ENCODE measurements at places on chromosomes 3 and 15.

DNA sequence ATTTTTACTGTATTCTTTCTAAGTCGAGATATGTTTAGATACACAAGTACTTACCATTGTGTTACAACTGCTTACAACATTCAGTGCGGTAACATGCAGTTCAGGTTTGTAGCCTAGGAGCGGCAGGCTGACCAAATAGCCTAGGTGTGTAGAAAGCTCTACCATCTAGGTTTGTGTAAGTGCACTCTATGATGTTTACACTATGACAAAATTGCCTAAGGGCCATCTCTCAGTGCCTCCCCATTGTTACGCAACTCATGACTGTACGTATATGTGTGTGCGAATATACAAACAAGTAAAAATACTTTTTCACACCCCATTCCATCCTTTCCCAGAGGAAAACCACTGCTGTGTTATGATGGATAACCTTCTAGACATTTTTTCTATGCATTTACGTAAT, 44.3 kb downstream of the PXYLP1 start:
- no peak for DNase-seq
- no peak overlapping the region for H3K4me3 ChIP-seq
- H3K27me3 ChIP-seq = no peaks in the 10 kb centered on the region

DNA sequence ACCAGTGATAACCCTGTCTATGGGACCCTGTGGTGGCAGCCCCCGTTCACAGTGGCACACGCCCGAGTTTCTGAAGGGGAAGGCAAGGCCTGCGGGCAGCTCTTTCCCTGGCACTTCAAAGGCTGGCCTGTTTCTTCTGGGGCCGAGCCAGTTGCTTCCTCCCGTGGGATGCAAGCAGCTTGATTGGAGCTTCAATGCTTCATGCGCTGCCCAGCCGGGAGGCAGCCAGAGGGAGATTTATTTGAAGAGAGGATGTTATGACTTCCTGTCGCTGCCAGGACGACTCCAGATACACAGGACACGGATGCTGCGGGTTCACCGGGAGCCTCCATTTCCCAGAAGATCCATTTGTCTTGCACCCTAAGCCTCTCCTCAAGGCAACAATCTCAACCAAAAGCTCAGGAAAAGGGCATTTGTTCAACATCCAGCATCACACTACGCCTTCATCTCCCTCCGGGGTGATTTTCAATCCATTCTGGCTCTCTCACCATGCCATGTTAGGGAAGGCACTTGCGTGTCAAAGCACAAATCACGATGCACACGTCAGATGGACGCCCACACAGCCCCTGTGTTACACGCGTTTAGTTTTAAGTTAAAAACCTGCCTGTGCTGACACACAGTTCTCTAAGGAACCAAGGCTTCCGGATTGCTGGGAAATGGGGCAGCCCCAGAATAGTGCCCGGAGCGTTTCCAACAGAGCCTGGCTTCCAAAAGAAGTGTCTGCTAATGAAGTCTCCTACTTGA, 330.2 kb downstream of the OCA2 start:
- no peaks in the 10 kb centered on the region for H3K27me3 ChIP-seq
- H3K36me3 ChIP-seq = no peaks in the 10 kb centered on the region
- DNase-seq = no peak
- no peaks in the 10 kb centered on the region for H3K4me1 ChIP-seq
- no peak overlapping the region for H3K27ac ChIP-seq

- no peaks in the 10 kb centered on the region for H3K27me3 ChIP-seq
- H3K4me3 ChIP-seq = no peak overlapping the region
- H3K4me1 ChIP-seq = no peaks in the 10 kb centered on the region
- H3K36me3 ChIP-seq = no peaks in the 10 kb centered on the region
- DNase-seq = no peak
Observed at GRCh38 chr3:38567498-38567897, 71.4 kb downstream of the EXOG start.

DNA sequence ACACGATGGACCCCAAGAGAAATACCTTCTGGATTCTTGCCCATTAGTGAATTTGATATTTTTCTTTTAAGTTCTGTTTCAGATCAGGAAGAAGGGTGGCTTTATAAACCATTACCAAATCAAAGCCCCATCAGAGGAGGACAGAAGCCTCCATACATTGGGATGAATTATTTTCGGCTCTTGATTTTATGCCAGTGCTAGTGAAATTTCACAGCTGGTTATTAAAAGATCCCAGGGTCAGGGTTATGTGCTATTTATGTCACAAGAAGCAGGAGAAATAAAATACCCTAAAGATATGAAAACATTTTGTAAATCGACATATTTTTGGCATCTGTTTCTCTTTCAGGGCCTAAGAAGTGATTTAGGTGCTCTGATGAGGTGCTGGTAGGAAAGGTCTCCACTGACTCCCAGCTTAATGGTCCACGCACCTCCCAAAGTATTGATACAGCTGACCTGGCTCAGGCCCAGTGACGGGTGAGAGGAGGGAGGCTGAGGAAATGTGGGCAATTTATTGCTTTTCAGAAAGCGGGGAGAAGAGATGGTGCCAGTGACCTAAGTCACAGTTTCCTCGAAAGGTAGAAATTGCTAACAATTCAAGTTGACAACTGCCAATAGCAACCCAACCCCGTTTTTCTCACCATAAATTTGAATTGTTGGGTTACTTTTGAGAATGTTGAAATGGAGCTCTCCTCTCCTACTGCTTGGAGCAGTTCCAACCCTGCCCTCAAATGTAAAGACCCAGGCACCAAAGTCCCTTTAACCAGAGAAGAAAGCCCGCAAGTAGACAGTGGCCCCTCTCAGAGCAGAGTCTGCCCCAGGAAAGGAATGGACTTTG, 315.6 kb upstream of the NR2E3 start:
- H3K4me1 ChIP-seq = no peaks in the 10 kb centered on the region
- no peak overlapping the region for H3K27ac ChIP-seq
- no peaks in the 10 kb centered on the region for H3K27me3 ChIP-seq
- no peaks in the 10 kb centered on the region for H3K36me3 ChIP-seq

- no peak overlapping the region for H3K4me3 ChIP-seq
- no peaks in the 10 kb centered on the region for H3K27me3 ChIP-seq
- no peak for DNase-seq
- no peak overlapping the region for H3K27ac ChIP-seq
Observed at GRCh38 chr3:149042789-149043386, 43.4 kb downstream of the HLTF start.

- no peak overlapping the region for H3K4me3 ChIP-seq
- no peak overlapping the region for H3K27ac ChIP-seq
- no peaks in the 10 kb centered on the region for H3K4me1 ChIP-seq
- H3K27me3 ChIP-seq = no peaks in the 10 kb centered on the region
Observed at GRCh38 chr3:178393824-178394223, 142.4 kb upstream of the KCNMB2 start.

GRCh38 chr15:85646538-85647091, 148.1 kb downstream of the KLHL25 start:
- peaks cover 30% of the 10 kb centered on the region for H3K4me1 ChIP-seq
- H3K36me3 ChIP-seq = peaks cover 9% of the 10 kb centered on the region
- no peaks in the 10 kb centered on the region for H3K27me3 ChIP-seq
- peak overlapping the region; percentile 46 for H3K27ac ChIP-seq
- no peak overlapping the region for H3K4me3 ChIP-seq
- peak; percentile 16 for DNase-seq

DNA sequence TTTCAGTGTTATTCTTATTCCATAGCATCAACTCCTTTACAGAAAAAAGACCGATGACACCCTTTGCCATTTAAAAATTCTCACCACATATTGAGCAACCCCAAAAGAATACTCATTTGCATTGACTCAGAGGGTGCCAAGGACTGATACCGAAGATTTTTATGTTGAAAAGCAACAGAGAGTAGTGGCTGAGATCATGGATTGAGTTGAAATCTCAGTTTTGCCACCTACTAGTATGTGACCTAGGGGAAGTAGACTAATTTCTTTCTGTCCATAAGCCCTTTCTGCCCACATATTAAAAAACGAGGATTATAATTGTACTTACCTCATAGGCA, 313.9 kb upstream of the SATB1 start:
- DNase-seq = no peak
- H3K27me3 ChIP-seq = no peaks in the 10 kb centered on the region
- no peak overlapping the region for H3K4me3 ChIP-seq
- no peak overlapping the region for H3K27ac ChIP-seq
- peaks cover 45% of the 10 kb centered on the region for H3K4me1 ChIP-seq

GRCh38 chr15:73745073-73745472, 8.1 kb downstream of the INSYN1 start:
- no peak for DNase-seq
- H3K4me3 ChIP-seq = no peak overlapping the region
- no peak overlapping the region for H3K27ac ChIP-seq
- no peaks in the 10 kb centered on the region for H3K4me1 ChIP-seq
- H3K36me3 ChIP-seq = no peaks in the 10 kb centered on the region

DNA sequence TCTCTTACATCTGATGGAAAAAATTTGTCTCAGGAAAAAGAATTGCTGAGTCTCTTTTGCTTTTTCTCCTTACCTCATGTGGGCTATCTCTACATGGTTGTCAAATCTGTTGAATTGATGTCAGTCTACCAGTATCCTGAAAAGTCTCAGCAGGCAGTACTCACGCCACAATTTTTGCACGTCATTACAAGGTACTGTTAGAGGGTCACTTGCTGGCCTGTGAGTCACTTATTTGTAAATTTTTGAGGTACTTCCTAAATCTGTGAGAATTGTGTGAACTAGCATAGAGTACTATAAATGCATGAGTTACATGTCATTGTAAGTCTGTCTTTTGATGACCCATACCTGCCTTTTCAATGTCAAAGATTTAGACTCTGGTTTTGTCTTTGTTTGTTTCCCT, 15.9 kb downstream of the HPS3 start:
- DNase-seq = no peak
- peaks cover 12% of the 10 kb centered on the region for H3K36me3 ChIP-seq
- H3K4me1 ChIP-seq = peaks cover 11% of the 10 kb centered on the region
- H3K27me3 ChIP-seq = no peaks in the 10 kb centered on the region
- H3K4me3 ChIP-seq = no peak overlapping the region

- H3K27me3 ChIP-seq = no peaks in the 10 kb centered on the region
- no peak overlapping the region for H3K27ac ChIP-seq
- no peaks in the 10 kb centered on the region for H3K36me3 ChIP-seq
- no peak overlapping the region for H3K4me3 ChIP-seq
Observed at GRCh38 chr3:52136513-52136912, 17.7 kb downstream of the POC1A start.

DNA sequence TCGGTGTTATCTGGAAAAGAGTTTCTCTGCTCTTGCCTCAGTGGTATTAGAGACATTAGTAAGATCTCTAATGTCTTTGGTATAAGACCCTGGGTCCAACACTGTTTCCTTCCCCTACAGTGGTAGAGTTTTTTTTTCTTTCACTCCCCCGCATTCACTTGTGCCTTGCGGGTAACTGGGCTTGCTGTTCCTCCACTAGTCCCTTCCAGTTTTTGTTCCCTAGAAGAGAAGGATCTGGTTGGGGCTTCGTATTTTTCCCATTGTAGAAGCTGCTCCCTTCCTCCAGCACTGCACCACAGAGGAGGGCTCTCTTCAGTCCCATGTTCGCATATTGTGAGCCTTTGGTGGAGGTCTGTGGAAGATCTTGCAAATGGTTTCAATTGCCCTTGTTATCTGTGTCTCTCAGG, 13.7 kb downstream of the CTDSPL2 start:
- H3K36me3 ChIP-seq = no peaks in the 10 kb centered on the region
- no peaks in the 10 kb centered on the region for H3K27me3 ChIP-seq
- DNase-seq = no peak

DNA sequence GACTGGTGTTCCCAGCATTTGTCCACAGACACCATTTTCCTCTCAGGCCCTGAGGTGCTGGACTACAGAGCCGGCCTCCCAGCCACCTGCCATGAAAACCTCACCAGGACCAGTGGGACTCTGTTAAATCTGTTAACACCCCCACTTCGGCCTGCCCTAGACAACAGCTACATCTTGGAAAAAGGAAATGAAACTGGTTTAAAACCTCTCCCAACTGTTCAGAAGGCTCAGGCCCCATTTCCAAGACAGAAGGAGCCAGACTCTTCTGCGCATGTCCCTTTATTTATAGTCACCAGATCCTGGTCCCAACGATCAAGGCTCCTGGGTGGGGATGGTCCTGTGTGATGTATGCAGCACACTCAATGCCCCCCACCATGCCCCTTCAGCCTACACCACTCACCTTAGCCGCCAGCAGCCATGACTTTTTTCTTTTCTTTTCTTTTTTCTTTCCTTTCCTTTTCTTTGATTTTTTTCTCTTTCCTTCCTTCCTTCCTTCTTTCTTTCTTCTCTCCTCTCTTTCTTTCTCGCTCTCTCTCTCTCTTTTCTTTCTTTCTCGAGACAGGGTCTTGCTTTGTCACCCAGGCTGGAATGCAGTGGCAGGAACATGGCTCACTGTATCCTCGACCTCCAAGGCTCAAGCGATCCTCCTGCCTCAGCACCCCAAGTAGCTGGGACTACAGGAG, 25.5 kb upstream of the FLNB start:
- no peaks in the 10 kb centered on the region for H3K27me3 ChIP-seq
- H3K27ac ChIP-seq = no peak overlapping the region
- DNase-seq = no peak
- peaks cover 10% of the 10 kb centered on the region for H3K4me1 ChIP-seq
